ENCODE measurements at places on chromosomes 13 and 19.

DNA sequence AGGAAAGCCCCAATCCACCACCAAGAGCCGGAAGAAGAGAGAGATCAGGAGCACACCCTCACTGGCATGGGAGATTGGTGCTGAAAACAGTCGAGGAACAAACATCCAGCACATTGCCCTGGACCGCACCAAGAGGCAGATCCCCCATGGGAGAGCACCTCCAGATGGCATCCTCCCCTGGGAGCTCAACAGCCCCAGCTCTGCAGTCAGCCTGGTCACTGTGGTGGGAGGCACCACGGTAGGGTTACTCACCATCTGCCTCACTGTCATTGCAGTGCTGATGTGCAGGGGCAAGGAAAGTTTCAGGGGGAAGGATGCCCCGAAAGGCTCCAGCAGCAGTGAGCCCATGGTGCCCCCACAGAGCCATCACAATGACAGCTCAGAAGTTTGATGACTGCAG lies 110.2 kb downstream of the STOML3 start:
- no peak overlapping the region for H3K27ac ChIP-seq
- H3K27me3 ChIP-seq = peaks cover 13% of the 10 kb centered on the region
- no peaks in the 10 kb centered on the region for H3K36me3 ChIP-seq
- no peak overlapping the region for H3K4me3 ChIP-seq

GRCh38 chr13:26465514-26465913 lies 92.0 kb upstream of the WASF3 start:
- no peak overlapping the region for H3K27ac ChIP-seq
- peaks cover 29% of the 10 kb centered on the region for H3K27me3 ChIP-seq
- no peaks in the 10 kb centered on the region for H3K36me3 ChIP-seq
- no peak overlapping the region for H3K4me3 ChIP-seq
- H3K4me1 ChIP-seq = no peaks in the 10 kb centered on the region

- peaks cover 34% of the 10 kb centered on the region for H3K27me3 ChIP-seq
- H3K4me1 ChIP-seq = no peaks in the 10 kb centered on the region
- H3K36me3 ChIP-seq = no peaks in the 10 kb centered on the region
- H3K4me3 ChIP-seq = no peak overlapping the region
- peak; percentile 15 for DNase-seq
- no peak overlapping the region for H3K27ac ChIP-seq
These were observed 9.0 kb upstream of the CEACAM5 start for GRCh38 chr19:41699231-41699967.

DNA sequence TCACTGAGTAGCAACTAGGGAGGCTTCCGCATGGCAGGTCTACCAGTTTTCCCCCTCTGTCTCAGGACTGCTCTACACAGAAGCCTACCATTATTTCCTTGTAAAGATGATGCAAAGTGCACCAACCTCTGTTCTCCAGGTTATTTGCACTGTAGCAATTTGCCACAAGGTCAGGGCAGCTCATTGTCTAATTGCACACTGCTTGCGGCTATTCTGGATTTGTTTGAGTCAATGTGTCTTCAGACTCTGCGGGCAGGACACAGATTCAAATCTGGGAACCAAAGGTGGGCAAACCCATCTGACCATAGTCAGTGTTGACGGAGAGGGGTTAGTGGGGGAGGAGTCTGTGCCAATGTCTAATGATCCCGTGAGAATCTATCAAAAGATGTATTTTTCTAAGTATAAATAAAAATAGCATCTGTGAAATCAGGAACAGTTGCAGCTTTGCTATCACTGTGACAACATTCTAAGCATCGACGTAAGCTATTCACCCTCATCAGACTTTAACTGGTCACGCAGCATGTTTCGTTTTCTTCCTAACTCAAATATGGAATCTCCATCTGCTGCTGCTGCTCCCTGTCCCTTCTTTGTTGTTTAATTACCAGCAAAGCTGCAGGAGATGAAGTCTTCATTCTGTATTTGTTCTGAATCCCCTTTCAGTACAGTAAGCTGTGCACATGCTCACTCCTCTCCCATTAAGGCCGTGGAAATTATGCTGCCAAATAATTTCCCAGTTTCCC lies 26.4 kb downstream of the CYSLTR2 start:
- peaks cover 19% of the 10 kb centered on the region for H3K4me1 ChIP-seq
- peaks cover 2% of the 10 kb centered on the region for H3K36me3 ChIP-seq
- H3K27ac ChIP-seq = no peak overlapping the region
- H3K27me3 ChIP-seq = no peaks in the 10 kb centered on the region

GRCh38 chr19:1324806-1325567 lies 39.3 kb downstream of the EFNA2 start:
- H3K36me3 ChIP-seq = no peaks in the 10 kb centered on the region
- H3K4me1 ChIP-seq = peaks cover 2% of the 10 kb centered on the region
- peak overlapping the region; percentile 31 for H3K4me3 ChIP-seq
- DNase-seq = peak; percentile 54
- H3K27me3 ChIP-seq = peaks cover 41% of the 10 kb centered on the region
